ENCODE measurements at places on chromosomes 6 and 20. TPM values are rescaled to one million over a fixed set of nuclear protein-coding genes. Genes with fewer than 3 reads are reported as not detected.

RALGAPB gene
- polyA plus RNA-seq: 21.0 TPM

DNA sequence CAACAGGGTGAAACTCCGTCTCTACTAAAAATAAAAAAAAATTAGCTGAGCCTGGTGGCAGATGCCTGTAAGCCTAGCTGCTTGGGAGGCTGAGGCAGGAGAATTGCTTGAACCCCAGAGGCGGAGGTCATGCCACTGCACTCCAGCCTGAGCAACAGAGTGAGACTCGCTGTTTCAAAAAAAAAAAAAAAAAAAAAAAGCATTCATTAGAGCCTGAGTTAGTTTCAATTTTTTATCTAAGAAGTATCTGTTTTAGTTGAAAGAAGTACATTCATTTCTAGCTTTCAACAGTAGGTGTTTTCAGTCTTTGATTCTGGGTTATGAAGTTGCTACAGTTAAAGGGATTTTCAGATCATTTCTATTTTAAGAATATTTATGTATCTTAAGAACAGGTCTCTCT lies 42.2 kb downstream of the ZNF292 start:
- no peak for DNase-seq

GRCh38 chr6:112579601-112580000 lies 232.5 kb downstream of the RFPL4B start:
- no peak for DNase-seq

DNA sequence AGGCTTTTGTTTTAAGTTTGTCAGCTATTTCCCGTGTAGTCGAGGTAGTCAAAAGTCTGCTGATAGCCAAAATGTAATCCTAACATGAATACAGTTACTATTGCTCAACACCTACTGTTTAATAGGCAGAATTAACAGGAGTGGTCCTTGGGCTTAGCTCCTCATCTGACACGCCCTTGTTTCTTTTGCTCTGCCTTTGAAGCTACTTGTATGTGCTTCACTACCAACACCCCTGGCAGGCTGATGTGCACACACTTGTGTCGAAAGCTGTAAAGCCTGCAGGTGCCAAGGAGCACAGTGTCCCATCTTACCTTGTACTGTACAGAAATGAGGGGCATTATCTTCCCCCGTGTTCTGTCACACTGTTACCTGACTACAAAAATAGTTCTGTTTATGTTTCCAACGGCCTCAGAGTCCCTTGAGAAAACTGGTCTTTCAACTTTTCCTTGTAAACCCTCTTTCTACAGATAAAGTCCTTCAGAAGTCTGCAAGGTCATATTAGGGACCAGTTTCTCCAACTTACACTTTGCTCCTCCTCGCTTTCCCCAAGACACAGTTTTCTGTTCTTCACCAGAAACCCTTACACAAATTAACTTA lies 9.3 kb downstream of the SDHAF4 start:
- DNase-seq: no peak

GRCh38 chr6:3341467-3341866 lies 82.7 kb downstream of the PSMG4 start:
- no peak for DNase-seq

DNA sequence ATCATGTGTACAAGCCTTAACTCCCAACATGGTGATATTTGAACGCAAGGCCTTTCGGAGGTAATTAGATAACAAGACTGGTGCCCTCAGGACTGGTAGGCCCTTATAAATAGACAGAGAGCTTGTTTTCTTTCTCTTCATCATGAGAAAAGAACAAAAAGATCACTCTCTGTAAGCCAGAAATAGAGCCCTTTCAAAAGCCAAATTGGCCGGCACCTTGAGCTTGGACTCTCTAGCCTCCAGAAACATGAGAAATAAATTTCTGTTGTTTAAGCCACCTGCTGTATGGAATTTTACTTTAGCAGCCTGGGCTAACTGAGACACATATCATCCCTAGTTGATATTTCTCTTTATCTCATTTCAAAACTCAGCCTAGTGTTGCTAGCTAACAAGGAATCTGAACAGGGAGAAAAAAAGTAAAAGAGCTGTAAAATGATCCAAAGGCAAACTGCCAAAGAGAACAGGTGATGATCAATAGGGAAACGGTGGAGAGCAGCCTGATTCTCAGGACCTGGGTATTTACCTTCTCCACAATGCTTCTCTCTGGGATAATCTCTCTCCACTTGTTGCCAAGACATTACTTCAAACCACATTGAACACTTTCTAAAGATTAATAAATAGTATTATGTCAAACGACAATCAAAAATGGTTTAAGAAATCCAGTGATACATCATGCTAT lies 6.1 kb downstream of the COL21A1 start:
- DNase-seq: no peak

GRM1 gene
- polyA plus RNA-seq: not detected

GRCh38 chr6:24357336-24358218 lies at the start of gene DCDC2:
Gene DCDC2 (minus strand): TSS chr6:24358059. CDS start chr6:24357750, 309 bp downstream.
- DNase-seq: peak; percentile 69

AVP gene
- not detected for polyA plus RNA-seq

Data from small intestine (tissue), 16 donors.